A549 (cell line): ENCODE measurements at places on chromosomes 1 and 21.
A peak's percentile ranks its signal among the peaks of the same experiment; 100 is the strongest.

DNA sequence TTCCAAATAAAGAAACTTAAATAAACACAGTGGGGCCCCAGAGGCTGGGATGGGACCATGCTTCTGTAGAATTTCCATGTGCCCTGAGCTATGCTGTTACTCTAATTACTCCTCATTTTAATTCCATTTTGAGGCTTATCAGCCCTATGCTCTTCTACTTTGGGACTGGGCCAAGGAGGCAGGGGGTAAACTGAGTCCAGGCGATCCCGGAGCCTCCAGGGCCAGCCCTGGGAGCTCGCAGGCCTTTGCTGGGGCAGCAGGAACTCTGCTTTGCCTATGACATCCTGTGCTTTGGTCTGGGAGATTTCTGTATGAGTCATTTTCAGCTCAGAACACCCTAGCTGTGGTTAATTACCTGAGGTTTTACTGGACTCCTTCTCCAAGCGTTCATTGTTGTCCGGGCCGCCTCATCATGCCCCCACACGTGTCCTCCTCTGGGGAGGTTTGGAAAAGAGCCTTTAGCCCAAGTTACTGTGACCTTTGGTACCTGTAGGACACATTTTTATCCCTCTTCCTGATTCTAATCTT is 95.7 kb downstream of the RHOU start:
- no peak for DNase-seq

- no peak for DNase-seq
Measured at GRCh38 chr1:226029568-226030225, 30.6 kb upstream of the SDE2 start.

DNA sequence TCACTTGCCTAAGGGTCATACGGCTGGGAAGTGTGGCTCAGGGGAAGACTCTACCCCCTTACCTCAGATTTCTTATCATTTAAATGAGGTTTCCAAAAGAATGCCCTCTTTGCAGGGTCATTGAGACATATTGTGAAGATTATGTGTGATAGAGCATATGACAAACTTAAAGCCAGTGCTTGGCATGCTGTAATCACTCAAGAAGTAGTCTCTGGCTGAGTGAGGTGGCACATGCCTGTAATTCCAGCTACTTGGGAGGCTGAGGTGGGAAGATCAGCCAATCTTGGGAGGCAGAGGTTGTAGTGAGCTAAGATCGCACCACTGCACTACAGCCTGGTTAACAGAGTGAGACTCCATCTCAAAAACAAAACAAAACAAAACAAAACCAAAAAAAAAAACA is 7.5 kb upstream of the LDLRAD2 start:
- no peak for DNase-seq

GRCh38 chr1:7149080-7149838 is 364.0 kb downstream of the CAMTA1 start:
- no peak for DNase-seq

- no peak for DNase-seq
Measured at GRCh38 chr1:24973315-24973714, 43.2 kb upstream of the RUNX3 start.

GRCh38 chr1:21084111-21084810 is 92.4 kb downstream of the EIF4G3 start:
- no peak for DNase-seq

GRCh38 chr1:33655496-33655895 is 183.1 kb downstream of the ZSCAN20 start:
- DNase-seq: no peak

- DNase-seq: no peak
Measured at GRCh38 chr21:16309250-16309971, 579.6 kb downstream of the USP25 start.

GRCh38 chr1:110094931-110095654 is 17.1 kb upstream of the UBL4B start:
- DNase-seq: no peak

- DNase-seq: no peak
Measured at GRCh38 chr1:4305526-4306301, 348.7 kb upstream of the AJAP1 start.

- DNase-seq: no peak
Measured at GRCh38 chr1:67723620-67724019, 38.6 kb downstream of the GADD45A start.

DNA sequence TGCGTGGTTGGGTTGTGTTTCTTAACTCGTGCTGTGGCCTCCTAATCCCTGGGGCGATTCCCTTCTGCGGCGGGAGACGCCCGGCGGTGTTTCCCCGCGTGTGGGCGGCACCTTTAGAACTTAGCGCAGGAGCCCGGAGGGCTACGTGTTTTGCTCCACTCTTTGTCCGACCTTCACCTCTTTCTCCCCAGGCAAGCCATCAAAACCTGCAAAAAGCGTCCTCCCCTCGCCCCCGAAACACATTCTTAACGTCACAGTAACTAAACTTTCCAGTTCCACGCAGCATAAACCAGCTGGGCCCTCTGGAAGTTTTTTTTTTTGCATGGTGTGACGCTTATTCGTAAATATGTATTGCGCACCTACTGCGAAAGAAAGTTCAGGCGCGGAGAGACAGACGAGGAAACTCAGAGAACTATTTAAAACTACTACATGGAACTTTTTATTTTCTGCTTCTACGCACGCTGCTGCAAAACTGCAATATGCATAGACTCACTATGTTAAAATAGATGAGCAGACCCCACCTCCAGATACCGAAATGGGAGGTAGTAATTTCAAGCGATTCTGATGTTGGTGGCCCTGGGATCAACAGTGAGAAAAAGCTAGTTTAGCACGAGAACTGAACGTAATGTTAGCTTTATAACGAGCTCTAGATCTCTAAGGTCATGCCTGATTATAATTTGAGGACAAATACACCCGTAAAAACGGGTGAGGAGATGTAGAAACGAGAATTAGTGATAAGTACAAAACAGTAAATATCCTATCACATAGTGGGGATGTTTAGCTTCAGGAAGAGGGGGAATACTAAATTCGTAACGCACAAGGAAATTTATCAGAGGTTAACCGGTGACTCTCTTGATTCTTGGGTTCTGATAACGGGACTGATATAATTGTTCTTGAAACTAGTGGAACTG is 920 bp downstream of the MTR start:
- DNase-seq: no peak

GRCh38 chr1:36438715-36439114 is 11.5 kb downstream of the OSCP1 start:
- no peak for DNase-seq

DNA sequence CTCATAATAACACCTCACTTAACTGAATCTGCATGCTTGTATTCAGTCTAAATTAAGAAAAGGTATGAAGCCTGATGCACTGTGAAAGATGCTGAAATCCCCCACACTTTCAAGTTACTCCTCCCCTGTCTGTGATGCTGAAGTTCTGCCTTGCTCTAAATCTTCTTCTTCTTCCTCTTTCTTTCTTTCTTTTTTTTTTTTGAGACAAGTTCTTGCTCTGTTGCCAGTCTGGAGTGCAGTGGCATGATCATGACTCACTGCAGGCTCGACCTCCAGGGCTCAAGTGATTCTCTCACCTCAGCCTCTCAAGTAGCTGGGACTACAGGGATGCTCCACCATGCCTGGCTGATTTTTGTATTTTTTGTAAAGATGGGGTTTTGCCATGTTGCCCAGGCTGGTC is 231.0 kb upstream of the B3GALT2 start:
- peak; percentile 11 for DNase-seq

- DNase-seq: peak; percentile 1
Measured at GRCh38 chr1:57017717-57018116, 51.9 kb upstream of the C8B start.

GRCh38 chr1:11646317-11646716 is 7.9 kb downstream of the FBXO2 start:
- no peak for DNase-seq

DNA sequence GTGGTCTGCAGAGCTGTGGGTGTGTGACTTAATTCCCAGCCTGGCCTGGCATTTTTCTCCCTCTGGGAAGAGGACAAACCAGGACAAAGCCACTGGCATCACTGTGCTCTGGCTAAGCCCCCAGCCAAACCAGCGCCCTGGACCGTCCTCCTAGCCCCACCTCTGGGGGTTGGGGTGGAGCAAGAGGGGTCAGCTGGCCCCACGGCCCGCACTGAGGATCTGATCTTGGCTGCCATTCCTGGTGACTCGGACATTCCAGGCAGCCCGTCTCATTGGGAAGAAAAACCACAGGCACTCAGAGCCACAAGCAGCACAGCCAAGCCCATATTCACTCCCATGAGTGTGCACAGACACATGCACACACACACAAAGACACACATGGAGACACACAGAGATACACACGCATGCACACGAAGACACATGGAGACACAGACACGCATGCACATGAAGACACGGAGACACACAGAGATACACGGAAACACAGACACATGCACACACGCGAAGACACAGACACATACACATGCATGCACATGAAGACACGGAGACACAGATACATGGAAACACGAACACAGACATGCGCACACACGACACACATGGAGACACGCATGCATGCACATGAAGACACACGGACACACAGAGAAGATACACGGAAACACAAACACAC is 2.3 kb upstream of the MXRA8 start:
- DNase-seq: no peak

DNA sequence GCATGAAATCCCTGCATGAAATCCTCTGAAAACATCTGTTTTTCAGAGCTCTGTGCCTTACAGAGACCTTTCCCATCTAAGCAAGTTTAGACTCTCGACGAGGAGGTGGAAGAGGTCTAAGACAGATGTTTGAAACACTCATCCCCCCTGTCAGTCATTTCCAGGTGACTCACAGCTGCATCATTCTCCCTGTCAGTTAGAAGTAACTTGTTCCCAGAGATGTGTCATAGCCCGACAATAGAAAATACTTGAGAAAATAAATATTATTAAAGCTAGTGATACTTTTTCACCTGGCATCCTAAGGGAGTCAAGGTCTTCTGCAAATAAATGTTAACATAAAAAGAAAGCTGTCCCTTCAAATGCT is 41.6 kb upstream of the SEC16B start:
- peak; percentile 50 for DNase-seq

DNA sequence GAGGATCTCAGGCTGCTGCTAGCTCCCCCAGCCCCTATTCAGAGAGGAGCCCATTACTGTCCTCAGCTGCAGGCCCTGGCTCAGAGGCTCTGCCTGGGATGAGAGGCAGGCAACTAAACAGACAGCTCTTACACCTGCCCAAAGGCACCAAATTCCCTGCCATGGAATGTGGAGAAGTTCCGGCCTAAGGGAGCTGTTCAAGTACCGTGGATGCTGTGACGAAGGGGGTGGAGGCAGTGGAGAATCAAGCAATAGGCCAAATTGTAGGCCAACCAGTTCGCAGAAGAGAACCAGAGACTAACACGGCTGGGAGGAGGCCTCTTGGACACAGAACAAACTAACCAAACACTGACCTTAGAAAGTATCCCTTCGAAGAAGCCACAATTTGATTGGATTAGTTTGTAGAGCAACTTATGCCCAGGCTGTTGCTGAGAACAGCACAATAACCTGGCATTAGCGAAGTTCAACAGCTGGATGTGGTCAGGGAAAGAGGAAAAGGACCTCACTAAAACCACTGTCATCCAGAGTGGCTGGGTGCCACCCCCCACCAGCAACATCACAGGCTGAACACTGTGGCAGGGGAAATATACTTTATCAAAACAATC is 3.6 kb downstream of the C1orf174 start:
- DNase-seq: no peak

GRCh38 chr1:215477632-215478031 is 89.5 kb upstream of the KCTD3 start:
- DNase-seq: no peak

DNA sequence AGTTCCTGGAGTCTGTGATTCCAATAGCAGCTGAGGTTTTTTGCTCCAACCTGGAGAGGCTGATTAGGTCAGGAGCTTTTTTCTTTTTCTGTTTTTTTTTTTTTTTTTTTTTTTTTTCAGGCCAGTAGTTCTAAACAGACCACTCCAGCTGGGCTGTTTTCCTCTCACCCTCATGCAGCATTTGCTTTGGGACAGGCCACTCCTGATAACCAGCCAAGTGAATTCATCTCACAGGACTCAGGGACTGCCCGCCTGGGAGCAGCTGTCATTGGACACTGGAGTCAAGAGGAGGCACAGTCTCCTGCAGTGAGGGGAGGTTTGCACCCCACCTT is 22.9 kb downstream of the PLXNA2 start:
- DNase-seq: no peak

DNA sequence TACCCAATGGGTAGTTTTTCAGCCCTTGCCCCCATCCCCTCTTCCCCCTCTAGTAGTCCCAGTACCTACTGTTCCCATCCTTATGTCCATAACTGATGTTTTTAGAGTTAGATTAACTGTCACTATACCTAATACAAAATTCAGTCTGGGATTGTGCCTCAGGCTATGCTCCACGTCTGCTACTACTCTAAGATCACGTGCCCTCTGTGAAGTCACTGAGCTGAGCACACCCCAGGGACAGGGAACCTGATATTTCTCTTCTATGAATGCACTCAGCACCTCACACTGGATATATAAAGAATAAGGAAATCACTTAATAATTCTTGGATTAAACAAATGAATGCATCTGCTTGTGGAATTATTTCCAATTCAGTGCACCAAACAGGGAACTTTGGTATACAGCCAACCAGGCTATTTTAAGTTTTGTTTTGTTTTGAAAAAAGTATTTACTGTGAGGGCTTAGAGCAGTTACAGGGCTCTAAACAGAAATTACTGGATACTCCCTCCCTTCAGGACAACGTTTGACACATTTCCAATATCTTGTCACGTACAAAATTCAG is 307.9 kb downstream of the SMYD3 start:
- DNase-seq: no peak

- DNase-seq: no peak
Measured at GRCh38 chr21:42820616-42821465, 58.5 kb downstream of the WDR4 start.

GRCh38 chr21:33839167-33839716 is 76.4 kb downstream of the ATP5PO start:
- DNase-seq: no peak

DNA sequence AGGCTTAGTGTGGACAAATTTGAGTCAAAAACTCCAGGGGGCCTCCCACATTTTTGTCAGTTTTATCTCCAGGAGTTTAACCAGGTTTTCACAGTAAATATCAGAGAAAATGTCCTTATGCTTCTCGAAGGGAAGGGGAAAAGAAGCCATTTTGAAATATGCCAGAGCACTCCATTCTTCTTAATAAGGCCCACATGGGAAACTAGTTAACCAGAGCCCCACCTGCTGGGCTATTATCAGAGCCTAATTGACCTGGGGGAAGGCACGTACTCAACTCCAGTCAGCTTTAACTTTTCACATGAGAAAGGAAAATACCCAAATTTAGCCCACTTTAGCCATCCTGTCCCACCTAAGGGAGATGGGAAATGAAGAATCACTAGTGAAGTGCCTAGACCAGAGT is 296.3 kb downstream of the PTBP2 start:
- no peak for DNase-seq

DNA sequence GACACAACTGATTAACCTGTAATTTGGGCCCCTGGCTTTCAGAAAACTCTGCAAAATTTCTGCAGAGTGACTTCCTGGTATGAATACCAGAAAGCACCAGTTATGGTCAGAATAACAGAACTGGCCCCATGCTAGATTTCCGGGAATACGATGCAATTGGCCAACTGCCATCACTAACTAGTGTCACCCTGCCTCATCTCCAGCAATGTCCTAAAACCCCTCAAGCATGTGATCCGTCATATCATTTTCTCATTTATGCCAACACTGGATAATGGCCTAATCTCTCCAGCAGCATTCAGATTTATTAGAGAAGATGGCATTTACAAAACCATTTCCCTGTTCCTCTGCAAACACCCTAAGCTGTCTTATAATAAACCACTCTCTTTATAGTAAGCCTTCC is 15.4 kb downstream of the KAZN start:
- DNase-seq: no peak

GRCh38 chr1:172465617-172466016 is 21.7 kb upstream of the PIGC start:
- DNase-seq: no peak

GRCh38 chr1:186999506-186999905 is 170.8 kb downstream of the PLA2G4A start:
- DNase-seq: no peak
